ENCODE measurements at places on chromosomes 4 and X. TPM values are rescaled to one million over a fixed set of nuclear protein-coding genes. Genes with fewer than 3 reads are reported as not detected.

The TCEAL4 gene
- total RNA-seq: 37.6 TPM

The DCK gene
- 13.1 TPM for total RNA-seq

The SMR3A gene
- total RNA-seq: not detected

The RHOXF1 gene
- not detected for total RNA-seq

The PHOX2B gene
- total RNA-seq: not detected

The SCRG1 gene
- 0.30 TPM for total RNA-seq

The PAGE2B gene
- total RNA-seq: not detected

The ODAPH gene
- total RNA-seq: not detected

The GCNA gene
- total RNA-seq: 0.83 TPM

The MTNR1A gene
- 0.49 TPM for total RNA-seq

The CCDC110 gene
- total RNA-seq: not detected

The ZC4H2 gene
- total RNA-seq: 12.4 TPM

The BEND2 gene
- total RNA-seq: not detected

The FAM114A1 gene
- total RNA-seq: 37.8 TPM

The RHOH gene
- not detected for total RNA-seq

The CLGN gene
- 0.08 TPM for total RNA-seq

The SYN1 gene
- total RNA-seq: 0.13 TPM

The PCDH19 gene
- not detected for total RNA-seq

The GIMD1 gene
- not detected for total RNA-seq

The TMEM35A gene
- not detected for total RNA-seq

The PNCK gene
- total RNA-seq: 2.5 TPM

The TECRL gene
- not detected for total RNA-seq

The GYPA gene
- total RNA-seq: not detected

The ANOS1 gene
- 0.08 TPM for total RNA-seq
